CD8-positive, alpha-beta memory T cell (primary cell): ENCODE measurements at places on chromosomes 1 and 21. TPM values are rescaled to one million over a fixed set of nuclear protein-coding genes. Genes with fewer than 3 reads are reported as not detected.

DNA sequence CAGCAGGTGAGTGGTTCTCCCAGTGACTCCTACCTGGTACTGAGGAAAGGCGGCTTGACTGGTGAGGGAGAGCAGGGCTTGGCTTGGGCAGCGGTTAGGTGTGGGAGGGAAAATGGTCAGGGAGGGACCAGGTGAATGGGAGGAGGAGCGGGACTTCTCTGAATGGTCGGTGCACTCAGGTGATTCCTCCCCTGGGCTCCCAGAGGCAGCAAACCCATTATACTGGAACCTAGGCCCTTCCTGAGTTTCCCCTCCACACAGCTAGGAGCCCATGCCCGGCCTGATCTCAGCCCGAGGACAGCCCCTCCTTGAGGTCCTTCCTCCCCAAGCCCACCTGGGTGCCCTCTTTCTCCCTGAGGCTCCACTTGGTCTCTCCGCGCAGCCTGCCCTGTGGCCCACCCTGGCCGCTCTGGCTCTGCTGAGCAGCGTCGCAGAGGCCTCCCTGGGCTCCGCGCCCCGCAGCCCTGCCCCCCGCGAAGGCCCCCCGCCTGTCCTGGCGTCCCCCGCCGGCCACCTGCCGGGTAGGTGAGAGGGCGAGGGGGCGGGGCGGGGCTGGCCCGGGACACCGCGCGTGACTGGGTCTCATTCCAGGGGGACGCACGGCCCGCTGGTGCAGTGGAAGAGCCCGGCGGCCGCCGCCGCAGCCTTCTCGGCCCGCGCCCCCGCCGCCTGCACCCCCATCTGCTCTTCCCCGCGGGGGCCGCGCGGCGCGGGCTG lies 2.3 kb downstream of the ARTN start:
- no peak overlapping the region for H3K4me3 ChIP-seq
- H3K27me3 ChIP-seq = peaks cover 21% of the 10 kb centered on the region
- no peak for DNase-seq
- no peaks in the 10 kb centered on the region for H3K4me1 ChIP-seq
- no peaks in the 10 kb centered on the region for H3K36me3 ChIP-seq

Gene CFAP141
- total RNA-seq = not detected

DNA sequence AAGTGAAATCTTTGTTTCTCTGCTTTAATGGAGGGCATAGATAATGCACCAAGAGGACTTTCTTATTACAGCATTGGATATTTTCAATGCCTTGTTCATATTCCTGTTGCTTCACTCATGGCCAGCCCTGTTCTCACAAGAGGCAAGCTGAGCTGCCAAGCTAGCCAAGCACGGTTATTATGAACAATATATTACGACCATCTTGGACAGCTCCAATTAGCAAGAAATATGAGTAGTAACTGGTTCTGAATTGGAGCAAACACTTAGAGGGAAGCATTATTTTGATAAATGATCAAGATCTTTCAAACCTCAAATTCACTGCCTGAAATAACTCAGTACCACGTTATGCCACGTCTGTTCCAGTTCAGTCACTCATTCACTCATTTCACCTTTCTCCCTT lies 159.8 kb downstream of the SETD4 start:
- H3K4me1 ChIP-seq = no peaks in the 10 kb centered on the region
- DNase-seq = no peak
- no peak overlapping the region for H3K4me3 ChIP-seq
- no peaks in the 10 kb centered on the region for H3K27me3 ChIP-seq
- H3K27ac ChIP-seq = no peak overlapping the region

Gene AADACL3
- total RNA-seq = not detected

DNA sequence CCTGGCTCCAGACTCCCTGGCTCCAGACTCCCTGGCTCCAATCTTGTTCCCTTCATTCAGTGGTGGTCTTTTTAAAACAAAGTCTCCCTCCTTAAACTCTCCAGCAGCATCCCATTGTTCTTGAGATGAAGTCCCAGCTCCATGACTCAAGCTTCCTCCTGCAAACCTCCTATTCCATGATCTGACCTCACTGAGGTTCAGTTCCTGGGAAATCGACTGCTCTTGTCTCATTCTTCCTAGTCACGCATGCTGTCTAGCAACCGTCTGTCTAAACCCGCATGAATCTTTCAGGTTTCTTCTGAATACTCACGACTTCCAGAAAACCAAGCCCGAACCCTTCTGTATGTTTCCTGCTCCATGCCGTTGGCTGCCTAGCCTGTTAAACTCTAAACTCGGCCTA lies 91.9 kb downstream of the RAVER2 start:
- H3K27me3 ChIP-seq = no peaks in the 10 kb centered on the region
- no peak overlapping the region for H3K4me3 ChIP-seq
- H3K27ac ChIP-seq = no peak overlapping the region
- H3K36me3 ChIP-seq = peaks cover 78% of the 10 kb centered on the region
- H3K4me1 ChIP-seq = no peaks in the 10 kb centered on the region

GRCh38 chr21:44297525-44298290 lies 2.1 kb upstream of the PFKL start:
- no peaks in the 10 kb centered on the region for H3K27me3 ChIP-seq
- no peaks in the 10 kb centered on the region for H3K36me3 ChIP-seq
- no peak overlapping the region for H3K27ac ChIP-seq
- peaks cover 57% of the 10 kb centered on the region for H3K4me1 ChIP-seq
- H3K4me3 ChIP-seq = no peak overlapping the region

Gene C1orf174
- total RNA-seq = 51.8 TPM

GRCh38 chr1:40760984-40761383 lies 22.6 kb upstream of the KCNQ4 start:
- H3K4me1 ChIP-seq = peaks cover 27% of the 10 kb centered on the region
- H3K36me3 ChIP-seq = peaks cover 48% of the 10 kb centered on the region
- no peak overlapping the region for H3K4me3 ChIP-seq
- no peak overlapping the region for H3K27ac ChIP-seq
- DNase-seq = no peak
- H3K27me3 ChIP-seq = no peaks in the 10 kb centered on the region

Gene ADGRL2
- total RNA-seq = not detected

- H3K4me3 ChIP-seq = no peak overlapping the region
- no peak for DNase-seq
- H3K27me3 ChIP-seq = no peaks in the 10 kb centered on the region
- no peaks in the 10 kb centered on the region for H3K4me1 ChIP-seq
Measured at GRCh38 chr1:104592926-104593325, 843.2 kb downstream of the AMY1C start.

Gene FAM131C
- total RNA-seq = 0.62 TPM

Gene TFF3
- total RNA-seq = not detected

GRCh38 chr1:201216395-201217085 lies 25.9 kb downstream of the IGFN1 start:
- H3K27ac ChIP-seq = no peak overlapping the region
- H3K27me3 ChIP-seq = no peaks in the 10 kb centered on the region
- DNase-seq = no peak
- H3K4me3 ChIP-seq = no peak overlapping the region
- H3K36me3 ChIP-seq = no peaks in the 10 kb centered on the region
